NCI-H82 (cell line): ENCODE measurements at places on chromosomes 13 and 19.

DNA sequence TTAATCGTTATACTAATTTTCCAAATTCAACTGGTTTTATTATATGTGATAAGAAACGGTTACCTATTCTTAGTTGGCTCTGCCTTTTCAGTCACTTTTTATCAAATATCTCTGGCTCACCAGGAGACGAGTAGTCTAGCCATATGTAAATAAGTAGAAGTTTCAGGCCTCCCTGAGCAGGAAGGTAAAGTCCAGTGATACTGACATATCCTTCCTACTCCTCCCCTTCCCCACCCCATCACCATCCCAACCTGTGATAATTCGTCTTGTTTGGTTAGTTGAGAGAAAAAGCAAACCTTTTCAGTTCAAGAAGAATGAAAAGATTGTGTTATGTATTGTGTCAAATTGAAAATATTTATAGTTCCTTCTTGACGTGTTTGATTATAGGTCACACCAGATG lies 53.9 kb downstream of the TM9SF2 start:
- no peak for DNase-seq

GRCh38 chr13:33197541-33197971 lies 88.0 kb downstream of the STARD13 start:
- DNase-seq = peak; percentile 62

DNA sequence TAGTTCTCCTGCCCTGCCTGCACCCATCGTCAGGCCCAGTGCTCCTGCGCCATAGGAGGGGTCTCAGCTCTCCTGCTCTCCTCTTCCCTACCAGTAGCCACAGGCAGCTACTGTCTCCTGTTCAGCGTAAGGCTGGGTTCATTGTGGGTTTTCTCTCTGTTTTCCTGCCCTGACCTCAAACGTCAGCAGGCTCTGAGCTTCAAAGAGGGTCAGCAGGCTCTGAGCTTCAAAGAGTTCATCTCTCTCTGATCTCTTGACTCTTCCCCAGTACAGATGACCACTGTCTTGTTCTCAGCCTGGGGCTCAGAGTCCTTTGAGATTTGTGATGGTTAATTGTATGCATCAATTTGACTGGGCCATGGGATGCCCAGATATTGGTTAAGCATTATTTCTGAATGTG lies 4.6 kb upstream of the CPB2 start:
- DNase-seq = no peak

DNA sequence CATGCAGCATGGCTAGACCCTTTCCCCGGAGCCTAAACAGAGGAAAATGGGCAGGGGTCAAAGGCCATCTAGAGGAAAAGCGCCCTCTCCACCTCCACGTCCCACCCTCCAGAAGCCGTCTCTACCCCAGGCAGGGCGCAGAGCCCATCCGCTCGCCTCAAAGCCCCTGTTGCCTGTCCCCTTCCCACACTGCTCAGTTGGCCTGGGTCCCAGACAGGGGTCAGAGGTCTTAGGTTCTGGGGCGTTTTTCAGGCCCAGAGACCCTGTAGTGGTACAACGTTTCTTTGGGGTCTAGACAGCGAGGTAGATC lies 285 bp downstream of the TMEM143 start:
- peak; percentile 71 for DNase-seq

DNA sequence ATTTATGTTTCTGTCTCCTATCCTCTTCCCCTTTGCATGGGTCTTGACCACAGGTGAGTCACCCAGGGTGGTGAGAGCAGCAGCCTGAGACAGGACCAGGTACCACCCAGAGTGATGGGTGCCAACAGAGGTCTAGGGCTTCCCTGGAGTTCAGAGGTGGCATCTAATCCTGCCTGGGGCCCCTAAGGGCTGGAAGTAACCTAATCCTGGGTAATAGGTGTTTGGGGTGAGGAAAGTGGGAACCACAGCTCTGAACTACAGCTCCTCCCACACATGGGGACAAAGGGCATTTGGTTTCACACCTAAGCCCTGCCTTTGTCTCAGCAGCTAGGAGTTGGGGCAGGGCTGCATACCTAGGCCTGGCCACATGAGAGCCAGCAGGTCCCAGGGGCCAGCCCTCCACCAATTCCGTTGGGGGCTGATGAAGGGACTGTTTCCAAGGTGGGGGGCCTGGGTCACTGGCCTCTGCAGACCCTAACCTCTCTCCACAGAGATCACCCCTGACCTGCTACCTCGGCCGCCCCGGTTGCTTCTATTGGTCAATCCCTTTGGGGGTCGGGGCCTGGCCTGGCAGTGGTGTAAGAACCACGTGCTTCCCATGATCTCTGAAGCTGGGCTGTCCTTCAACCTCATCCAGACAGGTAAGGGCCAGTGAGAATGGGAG lies 8.0 kb downstream of the SPHK2 start:
- no peak for DNase-seq

DNA sequence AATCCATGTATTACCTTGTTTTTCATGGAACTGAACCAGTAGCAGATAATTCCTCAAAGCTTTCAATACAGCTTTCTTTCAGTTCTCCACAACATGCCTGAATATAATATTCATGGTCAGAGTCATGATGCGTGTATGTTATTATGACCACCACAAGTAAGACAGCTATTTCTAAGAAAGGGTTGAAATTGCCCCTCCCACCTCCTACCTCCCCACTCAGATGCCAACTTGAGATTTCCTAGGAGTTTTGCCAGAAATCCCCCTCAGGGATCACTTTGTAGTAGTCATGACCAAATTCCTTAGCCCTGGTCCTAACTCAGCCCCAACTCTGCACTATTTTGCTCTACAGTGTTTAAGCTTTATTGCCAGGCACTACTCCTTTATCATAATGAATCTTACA lies 69.9 kb upstream of the RAP2A start:
- DNase-seq = no peak

GRCh38 chr19:33902802-33903488 lies 106.3 kb downstream of the KCTD15 start:
- peak; percentile 62 for DNase-seq

- no peak for DNase-seq
Observed at GRCh38 chr13:64765636-64766035, 2464.5 kb downstream of the PCDH9 start.

DNA sequence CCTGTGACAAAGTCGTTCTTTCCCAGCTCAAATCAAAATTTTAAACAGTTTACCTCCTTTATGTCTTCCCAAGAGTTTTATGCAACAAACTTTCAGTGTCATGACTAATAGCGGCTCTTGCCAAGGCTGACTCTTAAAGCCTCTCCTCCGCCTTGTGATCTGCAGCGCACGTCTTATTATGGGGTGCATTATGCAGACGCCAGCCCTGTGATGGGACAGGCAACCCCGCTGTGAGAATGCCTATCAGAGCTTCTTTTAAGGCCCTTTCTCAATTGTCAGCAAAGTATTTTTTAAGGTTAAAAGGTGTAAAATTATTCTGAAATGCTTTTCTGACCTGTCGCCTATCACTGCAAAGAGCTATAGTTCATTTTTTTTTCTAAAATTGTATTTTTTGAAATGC lies 152.8 kb downstream of the SOX1 start:
- no peak for DNase-seq

- peak; percentile 91 for DNase-seq
Observed at GRCh38 chr13:51229731-51230130, 7.5 kb downstream of the FAM124A start.

DNA sequence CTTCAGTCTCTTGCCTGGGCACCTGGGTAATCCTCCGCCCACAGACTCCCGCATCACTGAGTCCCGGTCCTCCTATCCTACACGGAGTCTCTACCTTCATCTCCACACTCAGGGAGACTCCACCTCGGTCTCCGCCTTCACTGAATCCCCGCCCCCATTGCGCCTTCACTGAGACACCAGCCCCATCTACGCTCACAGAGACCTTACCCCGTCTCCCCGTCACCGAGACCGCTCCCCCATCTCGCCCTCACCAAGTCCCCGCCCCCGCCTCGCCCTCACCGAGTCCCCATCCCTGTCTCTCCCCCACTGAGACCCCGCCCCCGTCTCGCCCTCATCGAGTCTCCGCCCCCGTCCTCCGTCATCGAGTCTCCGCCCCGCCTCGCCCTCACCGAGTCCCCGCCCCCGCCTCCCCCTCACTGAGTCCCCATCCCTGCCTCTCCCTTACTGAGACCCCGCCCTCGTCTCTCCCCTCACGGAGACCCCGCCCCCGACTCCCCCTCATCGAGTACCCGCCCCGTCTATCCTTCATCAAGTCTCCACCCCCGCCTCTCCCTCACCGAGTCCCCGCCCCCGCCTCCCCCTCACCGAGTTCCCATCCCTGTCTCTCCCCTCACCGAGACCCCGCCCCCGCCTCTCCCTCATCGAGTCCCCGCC lies 23.1 kb upstream of the ZNF846 start:
- peak; percentile 97 for DNase-seq
